ENCODE measurements at places on chromosomes 12 and 14.

GRCh38 chr12:12379831-12380730 is 23.2 kb downstream of the BORCS5 start:
- DNase-seq = no peak

DNA sequence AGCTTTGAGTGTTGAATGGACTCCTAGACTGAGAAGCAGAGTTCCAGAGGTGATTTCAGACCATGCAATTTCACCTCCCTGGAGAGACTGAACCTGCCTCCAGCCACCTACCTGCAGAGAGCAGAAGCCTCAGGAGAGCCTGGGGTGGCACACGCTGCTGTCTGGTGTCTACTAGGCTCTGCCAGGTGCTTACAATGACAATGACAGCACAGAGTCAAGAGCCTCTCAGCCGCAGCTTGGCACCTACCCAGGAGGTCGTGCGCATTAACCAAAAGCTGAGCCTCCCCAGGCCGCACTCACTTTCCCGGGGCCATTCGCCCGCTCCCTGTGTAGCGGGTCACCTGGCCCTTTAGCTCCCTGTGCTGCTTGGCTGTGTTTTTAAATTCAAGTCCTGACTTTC is 63.2 kb downstream of the TESC start:
- no peak for DNase-seq

- no peak for DNase-seq
Observed at GRCh38 chr14:103898204-103898603, 30.1 kb upstream of the TDRD9 start.

DNA sequence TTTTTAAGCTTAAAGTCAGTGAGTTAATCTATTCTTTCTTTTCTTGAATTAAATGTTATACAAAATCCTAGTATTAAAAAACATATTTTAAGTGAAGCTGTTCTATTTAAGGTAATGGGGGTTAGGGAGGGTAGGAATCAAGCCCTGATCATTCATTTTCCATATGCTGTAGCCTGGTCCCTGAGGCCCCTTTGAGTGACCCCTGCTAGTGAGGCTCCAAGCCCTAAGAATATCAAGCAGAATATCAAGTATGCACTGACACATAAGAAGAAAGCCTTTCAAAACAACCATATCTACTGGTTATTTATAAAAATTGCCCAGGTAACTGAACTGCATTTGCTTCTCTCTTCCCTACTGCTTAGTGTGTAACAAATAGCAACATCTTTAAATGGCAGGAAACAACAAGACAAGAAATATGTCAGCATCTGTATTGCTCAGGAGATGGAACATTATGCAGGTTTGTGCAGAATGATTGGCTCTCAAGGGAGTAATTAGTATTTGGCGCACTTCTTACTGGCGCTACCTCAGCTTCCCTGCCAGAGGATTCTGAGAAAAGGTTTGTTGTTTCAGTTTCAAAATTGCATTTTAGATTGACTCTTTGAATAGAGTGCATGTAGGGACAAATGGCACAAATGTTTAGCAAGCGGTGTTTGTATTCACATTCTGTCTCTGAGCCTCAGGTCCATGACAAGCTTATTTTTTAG is 223.0 kb downstream of the DUSP6 start:
- DNase-seq = no peak

DNA sequence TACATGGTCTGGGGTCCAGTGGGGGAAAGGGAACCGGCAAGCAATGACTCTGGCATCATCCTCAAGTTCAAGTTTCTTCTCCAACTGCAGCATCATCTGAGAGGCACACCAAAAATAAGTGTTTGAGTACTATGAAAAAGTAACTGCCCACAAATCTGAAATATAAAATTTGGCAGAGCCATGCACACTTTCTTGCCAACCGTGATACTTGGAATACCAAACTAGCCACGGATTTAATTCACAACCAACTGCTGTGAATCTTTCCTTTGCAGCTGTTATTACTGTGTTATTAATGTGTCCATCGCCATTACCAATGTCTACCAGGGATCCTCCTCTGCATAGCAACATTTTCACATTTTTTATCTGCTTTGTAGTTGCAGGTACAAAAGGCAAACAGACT is 74.6 kb downstream of the GXYLT1 start:
- no peak for DNase-seq

DNA sequence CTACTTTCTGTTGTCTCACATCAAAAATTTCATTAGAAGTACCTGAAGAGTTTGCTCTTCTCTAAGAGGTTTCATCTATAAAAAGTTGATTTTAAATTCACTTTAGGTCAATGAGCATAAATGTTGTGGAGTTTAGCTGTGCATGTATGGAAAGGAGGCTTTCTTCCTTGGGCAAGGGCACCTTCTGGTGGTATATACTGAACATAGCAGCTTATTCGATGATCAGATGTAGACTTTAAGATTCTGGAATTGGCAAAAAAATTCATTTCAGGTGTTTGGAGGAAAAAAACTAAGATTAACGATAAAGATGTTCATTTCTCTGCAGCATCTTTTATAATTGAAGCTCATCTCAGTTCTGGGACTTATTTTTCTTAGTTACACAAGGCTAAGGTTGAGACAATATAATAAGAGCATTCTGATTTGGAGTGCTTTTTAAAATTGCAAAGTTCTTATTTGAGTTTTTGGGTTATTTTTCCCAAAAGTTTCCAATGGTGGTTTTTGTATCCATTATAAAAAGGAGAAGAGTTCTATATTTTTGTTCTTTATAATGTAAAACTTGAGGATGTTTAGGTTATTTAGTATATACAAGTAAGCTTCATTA is 46.8 kb downstream of the TMEM117 start:
- no peak for DNase-seq

DNA sequence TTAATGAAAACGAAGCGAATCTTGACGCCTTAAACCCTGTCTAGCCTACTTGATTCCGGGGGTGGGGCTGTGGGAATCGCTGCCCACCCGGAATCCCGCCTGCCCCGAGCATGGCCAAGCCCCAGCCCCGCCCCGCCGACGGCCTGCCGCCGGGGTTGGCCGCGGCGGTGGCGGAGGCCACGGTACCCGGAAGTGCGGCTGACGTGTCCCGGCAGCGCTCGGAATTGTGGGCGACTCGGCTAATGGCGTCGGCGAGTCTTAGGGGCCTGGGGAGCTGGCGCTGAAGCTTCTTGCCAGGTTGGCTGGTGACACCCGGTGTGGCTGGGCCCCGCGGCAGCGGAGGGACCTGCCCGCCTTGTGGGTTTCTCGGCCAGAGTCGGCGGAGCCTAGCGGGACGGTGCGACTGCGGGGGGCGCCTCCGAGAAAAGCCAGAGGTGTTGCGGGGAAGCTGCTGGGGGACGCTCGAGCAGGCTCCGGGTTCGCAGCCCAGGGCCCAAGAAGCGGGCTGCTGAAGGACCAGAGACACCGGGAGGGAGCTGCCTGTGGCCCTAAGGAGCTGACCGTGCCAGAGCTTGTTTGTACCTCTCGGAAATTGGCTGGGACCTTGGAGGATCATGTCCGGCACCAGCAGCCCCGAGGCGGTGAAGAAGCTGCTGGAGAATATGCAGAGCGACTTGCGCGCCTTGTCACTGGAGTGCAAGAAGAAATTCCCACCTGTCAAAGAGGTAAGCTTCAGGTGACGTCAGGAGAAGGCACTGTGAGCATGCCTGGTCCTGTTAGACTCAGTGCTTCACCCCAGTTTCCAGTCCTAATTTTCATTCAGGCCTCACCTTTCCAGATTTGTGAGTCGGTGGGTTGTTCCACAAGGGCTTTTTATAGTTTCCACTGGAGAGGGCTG is at the start of gene MON2:
Gene MON2, plus strand, starts transcription at position 233 of the 898 bp plus-strand sequence. Its CDS starts 382 bp downstream, at position 615.
- no peak for DNase-seq

- no peak for DNase-seq
Observed at GRCh38 chr14:49614196-49614595, 6.2 kb downstream of the RPL36AL start.

DNA sequence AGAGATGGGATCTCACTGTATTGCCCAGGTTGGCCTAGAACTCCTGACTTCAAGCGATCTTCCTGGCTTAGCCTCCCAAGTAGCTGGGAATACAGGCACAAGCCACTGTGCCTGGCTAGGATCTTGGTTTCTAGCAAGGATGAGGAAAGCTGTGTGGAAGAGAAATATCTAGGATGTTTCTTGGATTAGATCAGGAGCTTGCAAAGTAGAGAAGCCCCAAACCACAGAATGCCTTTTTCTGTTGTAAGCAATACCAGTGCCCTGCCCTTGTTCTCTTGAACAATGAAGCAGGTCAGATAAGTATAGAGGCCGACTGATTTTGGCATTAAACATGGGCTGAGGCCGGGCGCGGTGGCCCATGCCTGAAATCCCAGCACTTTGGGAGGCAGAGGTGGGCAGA is 44.3 kb upstream of the STRN3 start:
- DNase-seq = no peak

- no peak for DNase-seq
Observed at GRCh38 chr14:100470523-100470897, 116.7 kb downstream of the BEGAIN start.

DNA sequence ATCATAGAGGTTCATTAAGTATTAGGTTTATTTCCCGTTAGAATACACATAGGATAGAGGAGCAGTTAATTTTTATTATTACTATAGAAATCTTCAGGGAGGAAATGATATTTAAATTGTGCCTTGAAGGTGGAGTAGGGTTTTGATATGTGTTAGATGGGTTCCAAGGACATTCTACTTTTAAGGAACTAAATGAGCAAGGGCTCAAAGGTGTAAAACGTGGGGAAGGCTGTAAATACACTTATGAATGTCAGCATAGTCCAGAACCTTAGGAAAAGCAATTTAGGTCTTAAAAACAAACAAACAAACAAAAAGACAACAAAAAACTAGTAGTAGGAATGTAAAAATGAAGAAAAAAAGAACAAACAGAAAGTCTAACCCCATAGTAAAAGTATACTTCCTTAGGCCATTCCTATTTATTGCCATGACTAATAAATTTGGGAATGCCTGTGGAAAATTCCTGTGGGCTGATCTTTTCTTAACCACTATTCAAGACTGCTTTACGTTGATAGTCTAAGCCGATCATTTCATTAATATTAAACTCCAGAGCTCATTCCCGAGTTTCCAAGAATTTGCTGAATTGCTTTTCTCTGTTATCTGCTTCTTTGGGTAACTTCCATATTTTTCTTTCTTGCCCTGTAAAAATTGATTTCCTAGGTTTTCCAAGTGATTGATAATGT is 180.3 kb downstream of the RAD51B start:
- no peak for DNase-seq

- DNase-seq = no peak
Observed at GRCh38 chr14:56268039-56268438, 149.8 kb downstream of the PELI2 start.

DNA sequence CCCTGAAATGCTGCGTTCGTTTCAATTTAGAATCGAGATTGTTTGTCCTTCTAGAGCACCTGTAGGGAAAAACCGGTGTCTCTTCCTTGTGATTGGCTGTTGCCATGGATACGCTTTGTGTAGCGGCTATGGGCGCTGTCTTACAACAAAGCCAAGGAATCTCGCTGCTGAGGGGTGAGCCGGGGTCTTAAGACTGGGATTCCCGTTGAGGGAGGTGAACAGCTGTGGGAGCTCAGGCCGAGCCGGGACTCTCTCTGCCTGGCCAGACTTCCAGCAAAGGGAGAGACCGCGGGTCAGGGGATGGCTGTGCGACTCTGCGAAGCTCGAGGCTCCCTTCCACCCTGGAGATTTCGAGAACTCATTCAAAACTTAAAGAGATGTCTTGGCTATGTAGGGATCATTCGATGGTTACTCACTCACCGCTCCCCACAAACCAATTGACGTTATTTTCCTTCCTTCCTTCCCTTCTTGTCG is at the start of the genes LRRIQ1 and TSPAN19:
Gene LRRIQ1, plus strand, starts transcription at position 118 of the 474 bp plus-strand sequence. CDS start 1,826 bp downstream, outside the sequence.
Gene TSPAN19, minus strand, starts transcription at position 44 of the 474 bp plus-strand sequence. CDS start 6,331 bp downstream, outside the sequence.
- peak; percentile 69 for DNase-seq

- no peak for DNase-seq
Observed at GRCh38 chr14:101843665-101844064, 82.2 kb downstream of the PPP2R5C start.

DNA sequence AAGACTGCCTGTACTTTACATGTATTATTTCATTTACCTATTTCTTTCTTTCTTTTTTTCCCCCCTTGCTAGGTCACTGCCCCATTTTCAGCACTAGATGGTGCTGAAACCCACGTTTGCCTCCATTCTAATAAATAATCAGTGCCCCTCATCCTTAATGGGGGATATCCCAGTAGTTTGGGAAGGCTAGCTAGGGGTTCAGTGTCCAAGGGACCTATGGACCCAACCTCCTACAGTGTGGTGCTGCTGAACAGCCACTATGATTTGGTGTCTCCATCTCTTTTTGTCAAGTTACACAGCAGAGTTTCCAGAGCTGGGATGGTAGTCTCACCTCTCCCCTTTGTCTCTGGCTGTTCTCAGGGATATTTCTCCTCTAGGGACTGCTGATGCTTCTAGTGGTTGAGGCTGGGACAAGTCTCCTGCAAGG is 6.5 kb upstream of the HCFC2 start:
- no peak for DNase-seq

DNA sequence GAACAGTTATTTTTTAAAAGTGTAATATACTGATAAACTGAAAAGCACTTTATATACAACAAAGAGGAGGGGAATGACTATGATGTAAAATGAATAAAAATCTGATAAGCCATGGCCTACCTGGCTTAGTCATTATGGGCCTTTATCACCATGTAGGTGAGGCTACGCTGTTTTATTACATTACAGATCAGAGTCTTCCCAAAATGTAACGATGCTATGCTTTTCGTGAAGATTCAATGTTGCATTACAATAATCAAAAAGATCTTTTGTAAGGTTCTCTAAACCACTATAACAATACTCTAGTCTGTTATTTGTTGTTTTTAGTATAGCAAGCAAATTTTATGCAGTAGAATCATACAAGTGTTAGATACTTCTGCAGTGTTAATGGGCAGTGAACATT is 34.2 kb downstream of the ARID4A start:
- no peak for DNase-seq

- DNase-seq = no peak
Observed at GRCh38 chr14:106506881-106507305, 980.5 kb downstream of the TMEM121 start.

DNA sequence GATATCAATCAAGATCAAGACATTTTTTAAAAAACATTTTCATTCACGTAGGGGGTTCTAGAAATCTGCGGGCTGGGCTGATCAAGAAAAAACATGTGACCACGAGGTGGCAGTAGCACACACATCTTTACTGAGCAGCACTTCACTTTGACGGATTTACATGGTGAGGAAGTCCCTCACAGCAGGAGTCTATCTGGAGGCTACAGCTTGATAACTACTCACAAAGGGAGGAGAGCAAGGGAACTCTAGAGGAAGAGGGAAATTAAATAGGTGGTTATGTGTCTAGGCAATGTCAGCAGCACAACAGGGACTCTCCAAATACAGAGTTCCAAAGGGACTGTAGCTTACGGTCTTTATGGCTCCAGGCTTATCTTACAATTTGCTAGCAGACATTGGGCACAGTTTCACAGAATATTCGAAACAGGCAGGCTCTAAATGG is 248.1 kb downstream of the DPY19L2 start:
- no peak for DNase-seq

- no peak for DNase-seq
Observed at GRCh38 chr12:74790931-74791330, 253.3 kb downstream of the ATXN7L3B start.

DNA sequence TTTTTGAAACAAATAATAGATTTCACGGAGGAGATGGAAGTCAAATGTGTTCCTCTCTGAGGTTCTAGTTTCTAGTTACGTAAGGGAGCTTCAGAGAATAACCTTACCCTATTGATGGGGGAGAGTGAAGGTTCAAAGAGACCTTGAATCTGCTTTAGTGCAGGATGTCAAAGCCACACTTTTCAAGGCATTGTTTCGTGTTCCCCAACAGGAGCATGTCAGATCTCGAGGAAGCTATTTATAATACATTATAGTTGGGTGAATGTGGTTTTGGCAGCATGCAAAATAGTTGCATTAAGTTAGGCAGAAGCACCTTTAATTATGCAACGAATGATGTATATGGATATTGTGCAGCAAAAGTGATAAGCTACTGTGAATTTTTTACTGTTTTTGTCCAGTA is 614.9 kb downstream of the SLC16A7 start:
- no peak for DNase-seq
